SHP77 treated with DMSO at 0.1 percent for 48 hours (cell line): ENCODE measurements at places on chromosomes 1 and 21.
A peak's percentile ranks its signal among the peaks of the same experiment; 100 is the strongest.

DNA sequence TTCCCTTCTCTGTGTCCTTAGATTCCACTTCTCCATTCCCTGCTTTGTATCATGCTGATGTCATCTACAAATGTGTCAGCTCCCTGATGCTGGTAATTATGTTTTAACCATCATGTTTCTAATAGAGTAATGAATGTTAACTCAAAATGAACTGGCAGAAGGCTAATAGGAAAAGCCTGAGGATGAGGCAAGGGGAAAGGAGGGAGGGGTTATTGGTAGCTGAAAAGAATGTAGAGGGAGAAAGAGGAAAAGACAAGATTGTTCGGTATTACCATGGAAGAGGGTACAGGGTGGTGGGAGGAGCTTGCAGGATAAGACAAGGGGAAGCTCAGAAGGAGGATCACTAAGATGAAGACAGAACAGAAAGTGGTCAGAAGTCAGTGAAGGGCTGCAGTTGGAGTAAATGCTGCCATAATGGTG, 150.9 kb downstream of the ZC3H11B start:
- DNase-seq, result no peak

DNA sequence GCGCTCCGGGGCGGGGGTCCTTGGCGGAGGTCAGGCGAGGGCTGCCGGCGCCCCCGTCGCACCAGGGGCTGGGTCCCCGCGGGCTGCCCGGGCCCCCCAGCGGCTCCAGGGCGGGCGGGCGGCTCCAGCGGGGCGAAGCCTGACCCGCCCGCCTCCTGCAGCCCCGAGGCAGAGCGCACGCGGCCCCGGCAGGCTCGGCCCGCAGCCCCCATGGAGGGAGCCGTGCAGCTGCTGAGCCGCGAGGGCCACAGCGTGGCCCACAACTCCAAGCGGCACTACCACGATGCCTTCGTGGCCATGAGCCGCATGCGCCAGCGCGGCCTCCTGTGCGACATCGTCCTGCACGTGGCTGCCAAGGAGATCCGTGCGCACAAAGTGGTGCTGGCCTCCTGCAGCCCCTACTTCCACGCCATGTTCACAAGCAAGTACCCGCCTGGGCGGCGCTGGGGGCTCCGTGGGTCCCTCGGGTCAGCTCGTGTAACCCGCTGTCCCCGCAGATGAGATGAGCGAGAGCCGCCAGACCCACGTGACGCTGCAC, 817 bp downstream of the KLHL17 start:
- no peak for DNase-seq

GRCh38 chr1:115827452-115828044, 13.4 kb downstream of the NHLH2 start:
- DNase-seq, result no peak

DNA sequence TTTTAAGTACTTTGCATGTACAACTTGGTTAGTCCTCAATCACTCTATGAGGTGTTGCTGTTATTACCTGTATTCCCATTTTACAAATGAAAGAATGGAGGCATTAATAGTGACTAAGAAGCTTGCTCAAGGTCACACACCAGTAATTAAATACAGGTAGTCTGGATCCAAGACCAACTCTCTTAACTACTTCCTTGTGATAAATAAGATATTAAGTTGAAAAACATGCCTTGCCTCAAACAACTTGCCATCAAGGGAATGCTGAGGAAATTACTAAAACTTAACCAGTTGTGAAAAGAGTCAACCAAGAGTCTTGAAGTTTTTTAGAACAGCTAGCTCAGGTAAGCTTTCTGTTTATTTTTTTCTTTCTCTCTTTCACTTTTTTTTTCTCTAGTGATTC, 21.0 kb upstream of the LAMC1 start:
- no peak for DNase-seq

DNA sequence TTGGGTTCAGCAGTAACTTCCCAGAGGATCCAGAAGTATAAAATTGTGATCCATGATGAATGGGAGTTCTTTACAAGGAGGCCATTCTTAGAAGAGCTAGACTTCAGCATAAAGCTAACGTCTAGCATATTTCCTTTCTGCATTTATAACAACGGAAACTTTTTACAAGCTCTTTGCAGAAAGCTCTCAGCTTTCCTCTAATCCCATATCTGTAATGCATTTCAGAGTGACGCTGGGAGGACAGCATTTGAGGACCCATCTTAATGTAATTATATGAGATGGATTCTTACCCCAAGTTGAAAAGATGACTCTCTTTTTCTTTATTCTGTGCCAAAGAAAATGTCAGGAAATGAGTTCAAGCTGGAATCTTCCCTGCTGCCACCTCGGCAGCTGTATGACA, 132.0 kb upstream of the CACHD1 start:
- DNase-seq, result no peak

- DNase-seq, result no peak
These were observed 62.7 kb downstream of the PRDM2 start for GRCh38 chr1:13762642-13763041.

DNA sequence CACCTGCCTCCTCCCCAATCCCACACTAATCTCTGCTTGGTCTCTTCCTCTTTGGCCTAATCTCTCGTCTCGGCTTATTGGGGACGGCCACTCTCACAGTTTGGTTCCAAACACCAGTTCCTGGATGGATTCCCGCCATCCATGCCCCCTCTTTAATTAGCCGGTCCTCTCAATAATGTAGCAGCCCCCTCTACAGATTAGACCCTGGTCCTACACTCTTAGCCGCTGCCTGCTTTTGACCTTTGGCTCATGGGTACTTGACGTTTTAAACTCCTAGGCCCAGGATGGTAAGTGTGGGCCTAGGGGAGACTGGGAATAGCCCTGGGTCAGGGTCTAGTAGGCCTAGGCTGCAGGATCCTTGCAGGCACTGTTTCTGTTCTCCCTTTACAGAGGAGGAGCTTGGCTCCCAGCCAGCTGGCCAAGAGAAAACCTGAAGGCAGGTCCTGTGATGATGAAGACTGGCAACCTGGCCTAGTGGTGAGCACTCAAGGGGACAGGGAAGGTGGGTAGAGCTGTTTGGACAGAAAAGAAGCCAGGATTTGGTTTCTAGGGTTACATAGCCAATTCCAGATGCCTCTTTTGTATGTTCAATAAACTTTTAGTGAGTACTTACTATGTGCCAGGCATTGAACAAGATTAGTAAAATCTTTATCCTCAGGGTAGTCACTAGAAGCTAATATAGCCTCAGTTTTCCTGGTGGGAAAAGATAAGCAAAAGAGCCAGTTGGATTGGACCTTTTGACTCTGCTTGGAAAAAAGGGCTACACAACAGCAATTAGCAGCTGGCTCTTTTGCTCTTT, 758 bp downstream of the RAD54L start:
- DNase-seq, result no peak

GRCh38 chr1:26254404-26254803, 20.4 kb downstream of the CEP85 start:
- no peak for DNase-seq

GRCh38 chr1:222927031-222927430, 112.2 kb downstream of the DISP1 start:
- peak; percentile 29 for DNase-seq

GRCh38 chr1:213330281-213330680, 279.2 kb downstream of the RPS6KC1 start:
- no peak for DNase-seq

- no peak for DNase-seq
These were observed 137.7 kb downstream of the LEPR start for GRCh38 chr1:65558215-65558614.

GRCh38 chr1:93969371-93969770, 60.1 kb upstream of the GCLM start:
- DNase-seq, result no peak

- no peak for DNase-seq
These were observed 357.3 kb downstream of the NPHP4 start for GRCh38 chr1:5634893-5635292.

DNA sequence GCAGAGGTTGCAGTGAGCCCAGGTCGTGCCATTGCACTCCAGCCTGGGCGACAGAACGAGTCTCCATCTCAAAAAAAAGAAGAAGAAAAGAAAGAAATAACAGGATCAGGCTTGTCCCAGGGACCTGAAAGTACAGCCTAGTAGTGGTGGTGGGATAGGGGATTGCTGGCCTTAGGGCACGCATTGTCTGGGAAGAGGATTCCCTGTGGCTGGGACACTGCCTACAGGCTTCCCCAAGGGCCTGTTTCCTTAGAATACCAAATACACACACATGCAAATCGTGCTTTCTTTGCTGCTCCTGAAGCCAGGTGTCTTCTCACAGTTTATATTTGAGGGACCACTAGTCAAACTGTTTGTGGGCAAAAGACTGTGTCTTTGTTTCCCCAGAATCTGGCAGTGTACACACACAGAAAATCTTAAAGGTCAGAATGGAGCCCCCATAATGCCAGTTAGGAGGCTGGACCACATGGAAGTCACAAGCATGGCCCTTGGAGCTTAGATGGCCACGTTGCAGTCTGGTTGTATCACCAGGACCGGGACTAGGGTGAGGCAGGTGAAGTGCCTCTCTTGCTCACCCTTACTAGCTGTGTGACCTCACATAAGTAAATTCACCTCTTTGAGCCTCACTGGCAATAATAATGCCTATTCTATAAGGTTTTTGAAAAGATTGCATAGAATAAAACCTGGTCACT, 12.7 kb upstream of the ASAP3 start:
- DNase-seq, result no peak

- no peak for DNase-seq
These were observed 217.5 kb upstream of the MAP1LC3C start for GRCh38 chr1:242216368-242216767.

DNA sequence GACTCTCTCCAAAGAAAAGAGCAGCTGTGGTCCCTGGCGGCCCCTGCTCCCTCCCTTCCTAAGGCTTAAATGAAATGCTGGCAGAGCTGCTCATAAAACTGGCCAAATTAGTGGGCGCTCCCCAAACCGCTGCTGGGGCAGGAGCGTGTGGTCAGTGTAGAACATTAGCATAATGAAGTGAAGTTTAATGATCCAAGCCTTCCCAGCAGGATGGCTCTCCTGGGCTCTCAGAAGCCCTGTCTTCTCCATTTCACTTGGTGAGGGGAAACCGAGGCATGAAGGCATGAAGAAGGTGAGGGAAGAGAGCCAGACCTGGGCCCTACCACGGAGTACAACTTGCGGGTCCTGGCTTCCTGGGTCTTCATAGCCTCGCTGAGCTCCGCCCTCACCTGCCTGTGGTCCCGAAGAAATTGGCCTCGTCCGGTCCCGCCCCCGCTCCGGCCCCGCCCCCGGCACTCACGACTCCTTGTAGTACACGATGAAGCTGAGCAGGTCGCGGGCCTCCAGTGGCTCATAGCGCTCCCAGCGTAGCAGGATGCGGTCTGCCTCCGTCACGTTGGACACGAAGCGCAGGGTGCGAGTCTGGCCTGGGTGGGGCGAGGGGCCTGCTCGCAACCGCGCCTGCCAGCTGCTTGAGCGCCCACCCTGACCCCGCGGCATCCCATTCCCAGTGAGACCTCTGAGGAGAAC, 10.3 kb downstream of the INSRR start:
- DNase-seq, result no peak

GRCh38 chr1:33232716-33233115, 23.6 kb upstream of the ZNF362 start:
- no peak for DNase-seq

- no peak for DNase-seq
These were observed 81.6 kb upstream of the KCNE2 start for GRCh38 chr21:34282223-34282622.

DNA sequence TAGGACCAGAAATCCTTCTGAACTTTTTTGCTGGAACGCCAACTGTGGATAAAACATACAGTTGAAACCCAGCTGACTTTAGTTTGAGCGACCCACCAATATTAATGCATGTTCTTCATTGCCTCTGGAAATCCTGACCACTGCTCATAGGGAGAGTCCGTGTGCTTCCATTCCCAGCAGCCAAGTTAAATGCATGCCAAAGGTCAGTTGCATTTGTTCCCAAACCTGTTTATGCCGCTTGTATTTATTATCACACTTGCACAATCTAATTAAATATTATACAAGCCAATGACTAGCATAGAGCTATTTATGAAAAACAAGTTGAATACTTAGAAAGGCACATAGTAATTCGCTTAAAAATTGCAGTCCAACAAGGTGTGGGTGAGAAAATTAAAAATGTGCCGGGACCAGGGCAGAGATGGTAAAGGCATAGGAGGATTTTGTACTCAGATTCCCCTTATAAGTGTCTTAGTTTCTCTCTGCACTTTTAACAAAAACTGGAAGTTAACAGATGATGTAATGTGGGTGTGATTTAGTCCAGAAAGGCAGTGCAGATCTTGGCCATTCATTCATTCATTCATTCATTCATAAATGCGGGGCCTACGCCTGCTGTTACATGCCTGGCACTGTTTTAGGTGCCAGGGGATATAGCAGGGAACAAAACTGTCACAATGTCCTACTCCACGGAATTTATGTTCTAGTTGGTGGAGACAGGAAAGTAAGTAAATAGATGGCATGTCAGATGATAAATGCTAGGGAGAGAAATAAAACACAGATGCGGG, 99.7 kb downstream of the PRDM2 start:
- no peak for DNase-seq

- no peak for DNase-seq
These were observed 16.2 kb upstream of the TSNAX start for GRCh38 chr1:231512147-231512698.

DNA sequence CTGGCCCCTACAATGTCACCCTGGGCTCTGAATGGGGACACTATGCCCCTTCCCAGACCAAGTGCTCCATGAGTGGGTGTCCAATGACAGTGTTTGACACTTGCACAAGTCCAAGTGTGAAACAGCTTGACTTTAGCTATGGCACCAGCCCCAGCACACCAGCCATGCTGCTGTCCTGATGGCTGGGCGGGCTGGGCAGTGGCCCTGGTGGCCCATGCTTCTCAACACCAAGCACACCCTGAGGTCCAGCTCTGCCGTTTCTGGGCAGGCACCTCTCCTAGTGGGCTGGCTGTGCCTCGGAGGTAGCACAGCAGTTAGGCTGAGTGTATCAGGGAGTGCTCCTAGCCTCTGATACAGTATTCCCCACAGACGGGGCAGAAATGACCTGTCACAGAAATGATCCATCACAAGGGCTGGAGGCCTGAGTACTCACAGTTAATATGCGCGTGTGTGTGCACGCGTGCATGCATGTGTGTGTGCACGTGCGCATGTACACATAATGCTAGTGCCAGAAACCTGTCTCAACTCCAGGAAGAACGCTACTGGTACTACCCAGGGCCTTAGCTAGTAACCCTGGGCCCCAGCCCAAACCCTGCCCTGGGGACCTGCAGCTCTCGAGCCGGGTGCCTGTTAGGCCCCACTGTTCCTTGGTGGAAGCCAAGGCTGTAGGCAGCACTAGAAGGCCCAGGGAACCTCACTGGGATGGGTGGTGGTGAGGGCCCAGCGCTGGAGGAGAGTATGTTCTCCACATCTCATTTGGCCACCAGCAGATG, 134.0 kb downstream of the DMRTB1 start:
- no peak for DNase-seq
